Endothelial cell (in vitro differentiated cells): ENCODE measurements at places on chromosomes 5 and 9.
A peak's percentile ranks its signal among the peaks of the same experiment; 100 is the strongest.

GRCh38 chr9:104934691-104935500, 6.9 kb upstream of the ABCA1 start:
- peak overlapping the region; percentile 22 for H3K4me3 ChIP-seq
- peaks cover 35% of the 10 kb centered on the region for H3K4me1 ChIP-seq
- H3K27me3 ChIP-seq, result peaks cover 7% of the 10 kb centered on the region
- DNase-seq, result no peak
- H3K27ac ChIP-seq, result peak overlapping the region; percentile 20

- peaks cover 18% of the 10 kb centered on the region for H3K36me3 ChIP-seq
- no peaks in the 10 kb centered on the region for H3K4me1 ChIP-seq
- peaks cover 6% of the 10 kb centered on the region for H3K27me3 ChIP-seq
- H3K27ac ChIP-seq, result no peak overlapping the region
Observed at GRCh38 chr9:114310471-114311450, 12.1 kb upstream of the ORM1 start.

DNA sequence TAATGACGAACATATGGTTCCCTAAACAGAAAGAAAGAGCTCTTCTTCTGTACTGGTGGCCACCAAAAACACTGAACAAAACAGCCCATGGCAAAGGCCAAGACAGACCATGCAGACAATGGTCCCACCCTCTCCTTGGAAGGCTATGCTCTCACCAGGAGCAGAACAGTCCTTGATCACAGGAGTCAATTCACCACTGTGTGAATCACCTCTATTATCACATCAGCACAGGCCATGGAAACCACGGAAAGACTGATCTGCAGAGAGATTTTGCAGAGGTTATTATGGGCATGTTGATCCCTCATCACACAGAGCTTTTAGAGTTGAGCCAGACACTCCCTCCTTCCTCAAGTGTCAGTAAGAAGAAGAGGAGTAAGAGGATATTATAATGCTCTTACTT, 134.0 kb upstream of the RASEF start:
- DNase-seq, result no peak
- no peaks in the 10 kb centered on the region for H3K27me3 ChIP-seq
- H3K27ac ChIP-seq, result no peak overlapping the region
- no peaks in the 10 kb centered on the region for H3K4me1 ChIP-seq

DNA sequence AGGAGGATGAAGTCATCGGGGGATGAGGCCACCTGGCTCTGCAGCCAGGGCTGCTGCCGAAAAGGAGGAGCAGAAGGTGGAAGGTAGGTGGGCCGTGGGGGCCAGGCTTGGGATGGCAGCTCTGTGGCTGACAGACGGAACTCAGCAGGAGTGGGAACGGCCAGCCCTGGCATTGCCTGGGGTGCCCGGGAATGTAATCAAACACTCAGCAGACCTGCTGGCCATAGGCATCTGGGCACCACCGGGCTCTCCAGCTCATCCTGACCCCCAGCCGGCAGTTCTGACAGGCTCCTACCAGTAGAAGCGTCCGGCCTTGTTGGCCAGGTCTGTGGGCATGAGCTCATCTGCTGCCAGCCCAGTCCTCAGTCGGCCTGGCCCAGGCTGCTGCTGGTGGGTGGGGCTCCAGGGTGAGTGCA, 4.3 kb upstream of the FAT2 start:
- no peaks in the 10 kb centered on the region for H3K36me3 ChIP-seq
- H3K27ac ChIP-seq, result no peak overlapping the region
- H3K4me1 ChIP-seq, result no peaks in the 10 kb centered on the region
- no peak for DNase-seq
- no peak overlapping the region for H3K4me3 ChIP-seq
- H3K27me3 ChIP-seq, result peaks cover 9% of the 10 kb centered on the region

DNA sequence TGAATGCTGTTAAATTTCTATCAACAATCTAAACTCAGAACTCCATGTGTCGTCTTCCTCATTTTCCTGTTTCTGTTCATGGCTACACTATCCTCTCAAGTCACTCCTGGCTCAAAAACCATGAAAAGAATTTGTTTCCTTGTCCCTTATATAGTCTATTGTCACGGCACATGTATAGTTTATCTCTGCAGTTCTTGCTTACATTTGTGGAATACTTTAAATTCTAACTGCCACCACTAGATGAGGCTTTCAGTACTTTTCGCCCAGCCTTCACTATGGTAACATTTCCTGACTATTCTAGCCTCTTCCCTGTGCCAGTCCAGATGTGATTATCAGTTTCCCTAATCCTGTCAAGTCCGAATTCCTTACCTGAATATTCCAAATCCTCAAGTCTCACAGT, 34.6 kb downstream of the PKD2L2 start:
- peaks cover 8% of the 10 kb centered on the region for H3K4me1 ChIP-seq
- peak overlapping the region; percentile 50 for H3K27ac ChIP-seq
- peaks cover 2% of the 10 kb centered on the region for H3K27me3 ChIP-seq
- no peak for DNase-seq

DNA sequence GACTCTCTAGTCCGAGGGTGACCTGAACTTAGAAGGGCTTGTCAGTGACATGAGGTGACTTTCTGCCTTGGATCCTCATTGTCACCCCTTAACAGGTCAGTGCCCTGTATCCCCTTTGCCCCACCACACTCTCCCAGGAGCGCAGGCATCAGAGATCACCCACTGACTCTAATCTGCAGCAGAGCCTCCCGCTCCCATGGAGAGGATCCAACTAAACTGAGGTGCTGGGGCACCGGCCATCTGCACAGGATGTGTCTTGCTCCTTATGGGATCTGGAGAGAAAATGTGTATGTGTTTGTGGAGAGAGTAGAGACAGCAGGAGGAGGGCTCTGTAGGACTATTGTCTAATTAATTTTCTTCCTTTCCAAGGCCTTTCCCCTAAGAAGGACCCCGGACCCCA, 213.7 kb downstream of the ROR2 start:
- no peak overlapping the region for H3K27ac ChIP-seq
- DNase-seq, result no peak
- H3K36me3 ChIP-seq, result no peaks in the 10 kb centered on the region

DNA sequence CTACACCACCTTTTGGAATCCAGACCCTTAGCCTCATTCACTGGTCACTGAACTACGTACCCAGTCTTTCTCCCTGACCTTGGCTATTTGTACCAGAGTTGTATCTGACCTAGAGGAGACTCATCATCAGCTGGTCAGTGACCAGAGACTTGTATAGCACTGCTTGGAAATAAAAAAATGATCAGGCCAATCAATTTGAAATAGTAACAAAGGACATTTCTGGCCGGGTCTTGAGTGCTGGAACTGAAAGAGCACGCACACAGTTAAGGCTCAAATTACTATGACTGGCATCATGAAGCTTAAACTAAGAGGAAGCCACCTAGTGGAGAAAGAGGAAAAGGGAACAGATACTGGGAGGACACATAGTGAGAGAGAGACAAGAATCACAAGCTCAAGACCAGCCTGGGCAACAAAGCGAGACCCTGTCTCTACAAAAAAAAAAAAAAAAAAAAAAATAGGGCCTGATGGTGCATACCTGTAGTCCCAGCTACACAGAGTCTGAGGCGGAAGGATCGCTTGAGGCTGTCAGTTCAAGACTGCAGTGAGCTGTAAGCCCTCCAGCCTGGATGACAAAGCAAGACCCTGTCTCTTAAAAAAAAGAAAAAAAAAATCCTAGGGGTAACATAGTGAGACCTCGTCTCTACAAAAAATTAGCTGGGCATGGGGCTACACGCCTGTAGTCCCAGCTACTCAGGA, 12.8 kb upstream of the SRP19 start:
- no peaks in the 10 kb centered on the region for H3K27me3 ChIP-seq
- peak overlapping the region; percentile 39 for H3K4me3 ChIP-seq
- no peaks in the 10 kb centered on the region for H3K36me3 ChIP-seq
- peak overlapping the region; percentile 45 for H3K27ac ChIP-seq

DNA sequence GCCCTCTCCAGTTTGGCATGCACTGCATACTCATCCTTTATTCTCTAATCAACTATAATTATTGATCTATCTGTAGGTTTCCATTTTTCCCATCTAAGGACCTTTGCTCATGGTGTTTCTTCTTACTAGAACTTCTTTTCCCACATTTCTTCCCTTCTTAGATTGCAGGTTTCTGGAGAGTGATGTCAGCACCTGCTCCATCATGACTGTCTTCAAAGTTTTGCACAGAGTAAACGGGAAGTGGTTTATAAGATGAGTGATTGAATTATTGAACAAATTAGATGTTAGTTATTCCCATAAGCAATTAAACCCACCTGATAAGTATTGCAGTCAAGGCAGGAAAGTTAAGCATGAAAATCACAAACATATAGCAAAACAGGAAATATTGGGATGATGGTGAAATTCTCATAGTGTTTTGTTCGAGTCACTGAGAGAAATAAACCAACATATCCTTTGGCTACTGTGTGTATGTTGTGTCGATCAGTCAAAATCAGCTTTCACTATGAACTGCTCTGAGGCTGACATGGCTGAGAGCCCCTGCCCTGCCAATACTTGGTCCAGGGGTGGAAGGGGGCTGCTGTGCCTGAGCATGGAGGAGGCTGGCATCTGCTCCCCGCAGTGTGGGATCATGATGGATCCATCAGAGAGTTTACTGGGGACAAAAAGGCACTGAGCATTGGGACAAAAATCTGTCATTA, 45.5 kb upstream of the S1PR3 start:
- no peak overlapping the region for H3K27ac ChIP-seq
- H3K4me3 ChIP-seq, result no peak overlapping the region
- H3K27me3 ChIP-seq, result peaks cover 9% of the 10 kb centered on the region

DNA sequence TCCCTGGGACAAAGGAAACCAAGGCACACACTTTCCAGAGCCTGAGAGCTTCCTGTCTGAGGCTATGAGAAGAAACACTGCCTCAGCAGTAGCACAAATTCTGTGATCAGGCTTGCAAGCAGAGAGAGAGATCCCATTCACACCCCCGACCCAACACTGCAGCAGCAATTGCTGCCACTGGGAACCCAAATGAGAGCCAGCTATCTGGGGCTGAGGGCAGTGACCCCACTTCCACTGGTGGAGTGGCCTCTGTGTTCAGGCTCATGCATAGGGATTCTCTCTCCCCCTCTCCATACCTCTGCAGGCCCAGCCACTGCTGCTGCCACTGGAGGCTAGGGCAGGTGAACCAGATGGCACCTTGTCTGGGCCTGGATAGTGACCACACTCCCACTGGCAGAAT, 95.2 kb downstream of the TMEM232 start:
- H3K27ac ChIP-seq, result no peak overlapping the region
- no peaks in the 10 kb centered on the region for H3K4me1 ChIP-seq
- no peak overlapping the region for H3K4me3 ChIP-seq
- peaks cover 3% of the 10 kb centered on the region for H3K27me3 ChIP-seq
- no peaks in the 10 kb centered on the region for H3K36me3 ChIP-seq

DNA sequence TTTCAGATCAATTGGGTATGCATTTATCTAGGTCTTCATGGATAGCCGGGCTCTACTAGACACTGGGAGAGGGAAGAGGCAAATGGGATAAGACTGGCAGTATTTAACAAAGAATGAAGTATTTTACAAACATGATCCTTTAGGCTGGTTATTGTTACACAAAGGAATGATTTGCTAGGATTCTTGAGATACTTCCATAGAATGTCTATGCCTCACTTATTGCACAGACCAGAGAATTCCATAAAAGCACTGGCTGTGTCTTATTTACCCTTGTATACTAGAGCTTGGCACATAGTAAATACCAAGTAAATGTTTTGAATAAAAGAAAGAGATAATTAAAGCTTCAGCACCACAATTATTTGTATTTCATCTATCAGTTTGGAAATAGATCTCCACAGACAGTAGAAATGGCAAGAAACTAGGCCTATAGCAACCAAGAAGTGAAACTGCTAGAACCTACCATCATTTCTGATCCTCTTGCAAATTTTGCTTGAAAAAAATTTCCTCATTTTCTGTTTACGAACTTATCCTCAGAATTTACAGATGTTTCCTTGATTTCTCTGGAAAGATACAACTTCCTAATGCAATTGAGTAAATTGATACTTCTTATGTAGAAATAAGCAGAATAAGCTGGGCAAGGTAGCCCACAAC, 3.8 kb downstream of the PDCD1LG2 start:
- no peak overlapping the region for H3K27ac ChIP-seq
- H3K4me3 ChIP-seq, result no peak overlapping the region
- H3K4me1 ChIP-seq, result peaks cover 38% of the 10 kb centered on the region
- H3K27me3 ChIP-seq, result peaks cover 2% of the 10 kb centered on the region
- H3K36me3 ChIP-seq, result no peaks in the 10 kb centered on the region
- no peak for DNase-seq

DNA sequence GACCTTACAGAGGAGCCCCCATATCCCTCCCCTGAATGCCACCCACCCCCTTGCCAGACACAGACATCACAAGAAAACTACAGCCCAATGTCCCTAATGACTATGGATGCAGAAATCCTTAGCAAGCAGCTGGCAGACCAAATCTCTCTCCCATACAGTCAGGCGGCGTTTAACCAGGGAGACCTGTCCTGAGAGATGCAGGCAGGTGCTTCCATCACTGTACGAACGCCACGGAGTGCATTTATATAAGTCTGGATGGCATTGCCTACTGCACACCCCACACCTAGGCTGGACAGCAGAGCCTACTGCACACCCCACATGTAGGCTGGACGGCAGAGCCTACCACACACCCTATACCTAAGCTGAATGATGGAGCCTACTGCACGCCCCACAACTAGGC, 34.4 kb upstream of the SARDH start:
- no peak for DNase-seq
- no peak overlapping the region for H3K4me3 ChIP-seq
- H3K27ac ChIP-seq, result no peak overlapping the region

- peaks cover 27% of the 10 kb centered on the region for H3K4me1 ChIP-seq
- peak overlapping the region; percentile 76 for H3K4me3 ChIP-seq
- DNase-seq, result no peak
- peaks cover 11% of the 10 kb centered on the region for H3K27me3 ChIP-seq
Observed at GRCh38 chr5:72441094-72441723, 66.0 kb downstream of the ZNF366 start.

DNA sequence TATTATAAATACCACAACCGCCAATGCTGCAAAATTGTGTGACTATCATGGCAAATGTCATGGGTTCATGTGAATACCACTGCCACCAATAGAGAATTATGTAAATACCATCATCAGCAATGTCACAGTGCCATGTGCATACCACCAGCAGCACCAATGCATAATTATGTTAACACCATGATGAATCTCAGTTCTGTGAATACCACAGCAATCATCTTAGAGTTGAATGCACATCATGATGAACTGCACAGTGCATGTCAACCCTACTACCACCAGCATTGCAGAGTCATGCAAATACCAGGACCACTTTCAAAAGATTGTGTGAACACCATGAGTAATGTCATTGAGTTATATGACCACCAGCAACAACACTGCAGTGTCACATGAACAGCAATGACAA, 63.2 kb downstream of the SHC3 start:
- H3K4me1 ChIP-seq, result no peaks in the 10 kb centered on the region
- no peak overlapping the region for H3K4me3 ChIP-seq
- no peak overlapping the region for H3K27ac ChIP-seq
- peaks cover 9% of the 10 kb centered on the region for H3K36me3 ChIP-seq

- no peaks in the 10 kb centered on the region for H3K27me3 ChIP-seq
- no peak overlapping the region for H3K27ac ChIP-seq
- no peak overlapping the region for H3K4me3 ChIP-seq
- H3K4me1 ChIP-seq, result peaks cover 8% of the 10 kb centered on the region
- peaks cover 5% of the 10 kb centered on the region for H3K36me3 ChIP-seq
- DNase-seq, result no peak
Observed at GRCh38 chr9:27539479-27540441, 10.1 kb upstream of the MOB3B start.
